ENCODE measurements at places on chromosomes 4 and X.

GRCh38 chr4:184262901-184263300 lies 45.2 kb upstream of the ENPP6 start:
- no peak for DNase-seq

DNA sequence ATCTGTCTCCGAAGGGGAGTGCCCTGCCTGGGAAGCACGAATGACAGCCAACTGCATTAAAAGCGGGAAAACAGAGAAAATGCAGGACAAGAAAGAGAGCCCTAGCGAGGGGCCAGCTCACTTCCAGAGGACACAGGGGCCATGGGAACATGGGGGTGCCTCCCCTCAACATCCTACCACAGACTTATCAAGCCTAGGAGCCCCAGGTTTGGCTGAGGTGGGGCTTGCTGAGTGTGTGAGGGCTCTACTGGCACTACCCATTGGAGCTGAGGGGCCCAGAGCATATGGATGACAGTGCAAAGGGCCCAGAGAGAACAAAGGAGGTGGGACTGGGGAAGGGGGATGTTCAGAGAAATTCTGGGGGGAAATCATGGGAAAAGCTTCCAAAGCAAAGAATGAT lies 101.8 kb downstream of the PJA1 start:
- DNase-seq = no peak

- DNase-seq = no peak
These were observed 27.7 kb upstream of the TEC start for GRCh38 chr4:48297256-48297846.

- DNase-seq = no peak
These were observed 197.7 kb downstream of the SPANXN3 start for GRCh38 chrX:143319526-143319925.

- no peak for DNase-seq
These were observed 62.7 kb downstream of the TMEM131L start for GRCh38 chr4:153528705-153529485.

- no peak for DNase-seq
These were observed 13.4 kb upstream of the TNIP3 start for GRCh38 chr4:121177246-121178137.

DNA sequence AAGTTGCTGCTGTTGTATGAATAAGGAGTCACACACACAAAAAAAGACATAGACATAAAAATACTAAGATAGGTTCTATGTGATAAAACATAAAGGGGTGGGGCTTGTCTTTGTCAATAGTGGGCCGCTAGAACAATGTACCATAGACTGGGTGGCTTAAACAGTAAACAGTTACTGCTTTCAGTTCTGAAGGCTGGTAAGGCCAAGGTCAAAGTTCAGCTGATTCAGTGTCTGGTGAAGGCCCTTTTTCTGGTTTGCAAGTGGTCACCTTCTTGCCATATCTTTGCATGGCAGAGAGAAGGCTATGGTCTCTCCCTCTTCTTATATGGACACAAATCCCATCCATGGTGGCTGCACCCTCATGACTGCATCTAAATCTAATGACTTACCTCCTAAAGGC lies 1980.7 kb downstream of the PCDH7 start:
- no peak for DNase-seq

GRCh38 chr4:24404281-24404680 lies 180.1 kb downstream of the DHX15 start:
- no peak for DNase-seq

DNA sequence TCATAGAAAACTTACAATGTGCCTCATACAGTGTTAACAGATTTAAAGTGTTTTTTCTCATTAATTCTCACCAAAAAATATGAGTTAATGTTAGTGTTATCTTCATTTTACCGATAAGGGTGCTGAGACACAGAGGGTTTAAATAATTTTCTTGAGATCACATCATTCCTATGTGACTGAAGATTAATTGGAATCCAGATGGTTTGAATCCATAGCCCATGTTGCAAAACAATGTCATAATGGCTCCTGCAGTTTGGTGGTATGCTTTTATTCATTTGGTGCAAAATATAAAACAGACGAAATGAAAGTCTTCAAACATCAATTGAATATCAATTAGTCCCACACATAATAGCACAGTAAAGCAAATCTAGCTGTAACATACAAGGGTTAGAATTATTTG lies 512.2 kb downstream of the FSTL5 start:
- DNase-seq = no peak

- no peak for DNase-seq
These were observed 88.8 kb downstream of the SORCS2 start for GRCh38 chr4:7280926-7281690.

- DNase-seq = no peak
These were observed 33.4 kb downstream of the SPRY1 start for GRCh38 chr4:123430031-123430430.

- DNase-seq = no peak
These were observed 189.6 kb upstream of the LNX1 start for GRCh38 chr4:53780736-53781400.

DNA sequence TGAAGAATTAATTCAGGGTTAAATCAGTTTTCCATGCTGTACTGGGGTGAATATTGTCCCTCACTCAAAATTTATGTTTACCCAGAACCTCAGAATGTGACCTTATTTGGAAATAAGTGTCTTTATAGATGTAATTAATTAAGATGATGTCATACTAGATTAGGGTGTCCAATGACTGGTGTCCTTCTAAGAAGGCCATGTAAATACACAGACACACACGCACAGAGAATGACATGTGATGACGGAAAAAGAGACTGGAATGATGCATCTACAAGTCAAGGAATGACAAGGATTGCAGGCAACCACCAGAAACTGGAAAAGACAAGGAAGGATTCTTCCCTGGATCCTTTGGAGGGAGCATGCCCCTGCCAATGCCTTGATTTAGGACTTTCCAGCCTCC lies 84.6 kb upstream of the GPR34 start:
- DNase-seq = no peak

DNA sequence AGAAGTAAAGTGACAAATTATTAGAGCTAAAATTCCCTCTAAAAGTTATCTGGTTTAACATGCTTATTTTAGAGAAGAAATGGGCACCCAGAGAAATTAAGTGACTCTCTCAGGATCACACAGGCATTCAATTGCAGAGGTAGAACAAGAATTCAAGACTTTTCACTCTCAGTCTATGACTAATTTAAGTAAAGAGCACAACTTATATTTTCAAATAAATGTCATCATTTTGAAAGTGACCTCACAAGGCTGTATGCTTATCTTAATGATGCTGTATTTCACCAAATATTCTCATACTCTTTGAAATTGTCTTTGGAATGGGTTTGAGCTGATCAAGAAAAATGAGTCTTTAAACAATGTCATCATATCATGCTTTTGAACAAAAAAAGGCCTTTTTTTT lies 15.3 kb downstream of the GPR174 start:
- DNase-seq = no peak

DNA sequence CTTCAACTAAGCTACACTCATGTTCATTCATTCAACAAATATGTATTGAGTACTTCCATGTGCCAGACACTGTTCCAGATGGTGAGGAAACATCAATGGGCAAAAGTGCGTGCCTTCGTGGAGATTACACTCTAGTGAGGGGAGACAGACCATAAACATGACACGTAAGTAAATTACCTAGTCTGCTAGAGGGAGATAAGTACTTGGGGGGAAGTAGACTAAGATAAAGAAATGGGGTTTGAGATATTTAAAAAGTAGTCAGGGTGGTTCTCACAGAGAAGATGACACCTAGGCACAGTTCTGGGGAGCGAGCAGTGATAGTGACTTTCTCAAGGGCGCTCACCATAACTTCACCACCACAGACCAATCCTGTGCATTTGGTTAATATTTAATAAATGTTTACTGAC lies 11.7 kb downstream of the JCHAIN start:
- no peak for DNase-seq

DNA sequence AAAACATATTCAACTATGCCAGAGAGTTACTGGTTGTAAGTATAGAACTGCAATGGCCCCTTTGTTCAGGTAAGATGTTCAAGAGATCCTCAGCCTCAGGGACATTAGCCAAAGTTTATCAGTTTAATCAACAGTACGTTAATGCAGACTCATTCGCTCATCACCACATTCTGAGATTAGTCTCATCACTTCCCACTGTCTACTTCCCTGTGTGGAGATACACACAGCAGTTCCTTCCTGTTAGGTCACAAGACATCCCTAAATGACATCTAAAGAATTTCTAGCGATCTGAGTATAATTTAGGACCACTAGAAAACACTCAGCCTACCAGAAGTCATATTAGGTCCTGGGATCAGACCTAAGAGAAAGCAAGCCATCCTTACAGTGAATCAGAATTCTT lies 10.4 kb downstream of the SLC10A7 start:
- DNase-seq = no peak

DNA sequence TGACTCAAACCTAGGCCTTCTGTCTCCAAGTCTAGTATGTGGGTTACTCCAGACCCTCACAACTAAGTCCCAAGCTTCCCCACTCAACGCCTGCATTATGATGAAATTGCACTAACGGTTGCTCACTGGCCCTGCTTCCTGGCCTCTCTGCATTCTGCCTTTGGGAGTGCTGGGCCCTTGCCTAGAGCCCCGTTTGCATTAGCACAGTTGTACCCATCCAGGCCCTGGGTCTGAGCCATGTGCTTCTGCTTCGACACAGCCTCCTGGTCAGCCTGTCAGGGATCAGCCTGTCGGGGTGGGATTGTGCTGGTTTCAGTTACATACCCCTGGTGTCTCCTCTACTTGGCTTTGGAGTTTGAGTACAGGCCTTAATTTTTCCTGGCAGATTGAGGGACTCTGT lies 58.4 kb downstream of the DCUN1D4 start:
- DNase-seq = no peak

DNA sequence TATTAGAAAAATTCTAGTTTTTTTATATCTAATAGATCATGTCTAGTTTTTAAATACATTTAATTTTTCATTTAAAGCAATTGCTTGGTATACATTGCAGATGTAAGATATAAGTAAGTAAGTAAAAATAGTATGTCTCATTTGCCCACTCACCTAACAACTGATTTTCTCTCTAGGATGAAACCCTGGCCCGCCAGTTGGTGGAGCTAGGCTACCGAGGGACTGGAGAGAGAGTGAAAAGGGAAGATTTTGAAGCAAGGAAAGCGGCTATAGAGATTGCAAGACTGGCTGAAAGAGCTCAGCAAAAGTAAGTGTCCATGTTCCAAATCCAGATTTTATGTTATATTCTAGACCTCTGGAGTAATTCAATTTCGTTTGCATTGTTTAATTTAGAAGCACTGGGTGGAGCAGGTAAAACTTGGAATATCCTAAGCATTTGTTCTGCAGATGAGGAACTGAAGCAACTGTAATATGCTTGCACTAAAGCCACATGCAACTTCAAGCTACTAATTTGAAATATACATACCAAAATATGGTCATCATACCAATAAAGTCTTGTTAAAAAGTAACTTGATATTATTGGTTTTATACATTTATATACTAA lies 27.1 kb downstream of the CFAP299 start:
- DNase-seq = no peak

- DNase-seq = no peak
These were observed 17.7 kb downstream of the SEL1L3 start for GRCh38 chr4:25844961-25845712.

GRCh38 chrX:120402369-120402768 lies 40.5 kb downstream of the ATP1B4 start:
- no peak for DNase-seq

DNA sequence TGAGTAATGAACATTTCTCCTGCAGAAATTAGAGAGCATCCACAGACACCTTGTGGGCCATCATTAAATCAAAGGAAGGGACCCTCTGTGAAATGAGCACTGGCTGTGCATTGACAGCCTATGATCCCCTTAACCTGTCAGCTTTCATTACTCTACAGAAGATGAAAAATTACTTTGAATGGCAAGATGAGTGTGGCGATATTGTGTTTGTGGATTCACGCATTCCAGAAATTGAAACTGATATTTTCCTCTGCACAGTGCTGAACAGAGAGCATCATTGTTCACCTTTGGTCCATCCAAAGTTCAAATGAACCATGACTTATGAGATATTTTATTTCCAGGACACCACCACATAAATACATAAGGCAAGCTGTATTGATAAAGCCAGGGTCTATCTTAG lies 374.8 kb upstream of the ANXA10 start:
- DNase-seq = no peak

DNA sequence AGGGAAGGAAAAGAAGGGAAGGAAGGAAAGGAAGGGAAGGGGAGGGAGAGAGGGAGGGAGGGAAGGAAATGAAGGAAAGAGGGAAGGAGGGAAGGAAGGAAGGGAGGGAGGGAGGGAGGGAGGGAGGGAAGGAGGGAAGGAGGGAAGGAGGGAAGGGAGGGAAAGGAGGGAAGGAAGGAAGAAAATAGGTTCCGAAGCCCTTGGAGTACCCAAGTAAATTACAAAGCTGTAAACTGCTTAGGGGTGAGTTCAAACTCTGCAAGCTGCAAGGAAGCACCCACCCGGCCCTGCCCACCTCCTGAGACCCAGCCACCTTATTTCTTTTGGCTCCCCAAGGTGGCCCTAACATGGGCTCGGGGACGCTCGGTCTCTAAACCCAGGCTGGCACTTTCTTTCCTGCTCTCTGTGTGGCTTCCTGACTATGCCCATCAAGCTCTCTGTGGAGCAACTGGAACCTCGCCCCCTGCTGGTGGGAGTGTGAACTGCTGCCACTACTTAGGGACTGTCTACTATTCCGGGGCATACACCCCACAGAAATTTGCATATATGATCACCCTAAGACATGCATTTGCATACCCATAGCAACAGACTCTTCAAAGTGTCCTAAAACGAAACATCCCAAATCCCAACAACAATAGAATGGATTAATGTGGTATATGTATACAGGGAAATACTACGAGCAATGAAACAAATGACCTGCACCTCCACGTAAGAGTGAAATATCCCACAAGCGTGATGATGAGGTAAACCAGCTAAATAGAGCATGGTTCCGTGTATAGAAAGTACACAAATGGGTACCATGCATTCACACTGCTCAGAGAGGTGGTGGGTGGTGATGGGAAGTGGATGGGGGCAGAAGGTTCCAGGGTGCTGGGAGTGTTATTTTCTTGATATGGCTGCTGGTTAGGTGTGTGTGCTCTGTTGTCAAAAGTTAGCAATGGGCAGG lies 151.7 kb upstream of the TBL1X start:
- no peak for DNase-seq

DNA sequence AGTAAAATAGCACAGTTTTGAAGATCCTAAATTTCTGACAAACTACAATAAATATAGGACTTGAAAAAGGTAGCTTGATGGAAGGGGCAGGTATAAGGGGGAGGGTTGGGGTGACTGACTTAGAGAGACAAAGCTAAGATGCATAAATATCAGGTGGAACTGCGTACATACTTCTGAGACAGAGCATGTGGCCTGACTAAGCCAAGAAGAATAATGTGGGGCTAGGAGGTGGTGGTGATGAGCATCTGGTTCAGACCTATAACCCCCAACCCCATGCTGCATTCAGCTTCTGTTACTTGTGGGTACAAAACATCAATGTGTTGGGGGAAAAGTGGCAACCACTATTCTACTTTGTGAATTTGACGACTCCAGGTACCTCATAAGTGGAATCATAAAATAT lies 19.8 kb downstream of the USP9X start:
- DNase-seq = no peak

Measured in AG04450 (cell line).